ENCODE measurements at places on chromosomes 2 and 18.

GRCh38 chr2:71496156-71496770 lies 42.9 kb downstream of the DYSF start:
- DNase-seq: no peak

- no peak for DNase-seq
Observed at GRCh38 chr18:8020132-8020846, 453.2 kb downstream of the PTPRM start.

DNA sequence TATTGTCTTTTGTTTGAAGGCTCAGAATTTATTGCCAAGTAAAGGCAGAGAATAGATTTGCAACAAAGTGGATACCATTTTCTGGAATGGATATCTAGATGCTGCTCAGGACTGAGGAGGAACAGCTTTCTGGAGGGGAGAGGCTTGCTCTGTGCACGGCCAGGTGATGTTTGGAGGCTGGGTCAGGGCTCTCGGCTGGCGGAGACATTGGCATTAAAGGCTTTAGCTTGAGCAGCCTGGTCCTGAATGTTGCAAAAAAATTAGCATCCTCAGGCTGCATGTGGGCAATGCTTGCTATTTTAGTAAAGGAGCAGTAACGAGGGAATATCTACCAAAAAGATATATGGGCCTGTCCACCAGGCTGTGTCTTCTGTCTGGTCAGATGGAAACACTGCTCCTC lies 20.4 kb downstream of the RNF144A start:
- no peak for DNase-seq

DNA sequence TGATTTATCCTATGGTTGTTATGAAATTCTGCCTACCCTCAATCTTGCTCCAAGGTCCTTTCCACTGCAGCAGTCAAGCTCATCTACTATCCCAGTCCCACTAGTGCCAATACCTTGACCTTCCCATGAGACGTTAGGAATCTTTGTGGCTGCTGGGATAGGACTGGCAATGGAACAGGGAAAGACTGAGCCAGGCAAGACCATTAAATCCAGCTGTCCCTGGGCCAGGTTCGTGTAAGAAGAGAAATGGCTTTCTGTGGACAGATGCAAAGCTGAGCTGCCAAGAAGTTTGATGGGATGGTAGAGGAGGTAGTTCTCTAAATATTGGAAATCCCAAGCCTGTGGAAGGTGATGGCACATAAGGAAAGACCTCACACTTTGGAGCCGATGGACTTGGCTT lies 50.1 kb upstream of the TMEM17 start:
- no peak for DNase-seq

DNA sequence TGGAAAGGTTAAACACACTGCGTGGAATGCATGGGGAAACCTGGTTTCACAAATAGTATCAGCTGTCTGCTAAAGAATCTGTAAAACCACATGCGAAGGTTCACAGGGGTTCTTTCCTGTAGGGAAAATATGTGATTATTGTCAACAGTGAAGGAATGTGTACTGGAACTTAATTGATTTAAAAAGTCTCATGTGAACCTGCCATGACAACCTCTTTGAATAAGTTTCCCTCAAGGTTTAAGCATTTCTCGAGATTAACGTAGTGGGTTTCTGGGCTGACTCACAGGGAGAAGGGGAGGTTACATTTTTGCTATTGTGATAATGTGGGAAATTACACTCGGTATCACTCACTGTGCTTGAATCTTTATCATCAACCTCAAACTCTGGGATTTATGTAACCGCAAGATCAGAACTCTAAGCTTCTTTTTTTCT lies 28.2 kb upstream of the IL1R1 start:
- DNase-seq: no peak

DNA sequence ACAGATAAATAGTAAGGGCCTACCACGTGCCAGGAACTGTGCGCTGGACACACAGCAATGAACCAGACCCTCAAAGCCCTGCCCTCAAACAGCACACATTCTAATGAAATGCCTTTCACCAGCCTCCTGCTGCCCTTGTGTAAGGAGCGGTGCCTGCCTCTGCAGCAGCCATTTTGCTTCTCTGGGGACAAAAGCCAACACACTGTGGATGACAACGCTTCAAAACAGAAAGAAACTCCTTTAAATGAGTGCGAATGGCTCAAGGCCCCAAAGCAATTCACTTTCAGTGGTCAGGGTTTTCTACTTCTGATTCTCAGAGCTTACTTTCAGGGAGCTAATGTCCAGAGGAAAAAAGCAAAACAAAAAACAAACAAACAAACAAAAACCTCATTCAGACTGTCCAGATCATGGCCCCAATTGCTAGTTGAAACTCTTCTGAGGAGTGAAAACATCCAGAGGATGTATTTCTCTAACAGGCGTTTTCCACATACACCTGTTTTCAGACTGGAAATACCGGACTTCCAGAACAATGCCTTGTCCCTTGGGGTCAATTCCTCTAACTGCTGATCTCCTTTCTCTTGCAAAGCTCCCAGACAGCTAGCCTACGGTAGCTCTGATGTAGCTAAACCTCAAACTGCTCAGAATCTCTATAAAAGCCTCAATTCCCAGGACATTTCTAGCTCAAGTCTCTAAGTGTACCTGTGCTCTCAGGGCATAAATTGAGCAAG lies 323.3 kb upstream of the ZNF521 start:
- no peak for DNase-seq

DNA sequence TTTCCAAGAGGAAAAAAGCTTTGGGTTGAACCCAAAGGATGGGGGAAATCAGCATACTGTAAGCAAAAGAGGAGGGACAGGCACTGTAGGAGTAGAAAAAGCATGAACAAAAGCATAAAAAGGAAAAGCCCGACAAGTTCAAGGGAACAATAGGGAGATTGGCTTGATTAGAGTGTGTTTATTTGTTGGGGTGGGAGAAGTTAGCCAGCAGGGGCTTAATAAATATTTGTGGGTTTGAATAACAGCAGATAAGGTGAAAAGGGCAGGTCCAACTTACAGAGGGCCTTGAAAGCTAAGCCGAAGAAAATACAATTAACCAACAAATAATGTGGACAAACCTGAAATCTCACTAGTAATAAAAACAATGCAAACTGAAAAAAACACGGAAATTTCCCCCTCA lies 126.7 kb downstream of the THADA start:
- no peak for DNase-seq

- DNase-seq: no peak
Observed at GRCh38 chr2:36405183-36405582, 49.6 kb downstream of the CRIM1 start.

- DNase-seq: no peak
Observed at GRCh38 chr18:41938445-41938844, 16.6 kb upstream of the PIK3C3 start.

DNA sequence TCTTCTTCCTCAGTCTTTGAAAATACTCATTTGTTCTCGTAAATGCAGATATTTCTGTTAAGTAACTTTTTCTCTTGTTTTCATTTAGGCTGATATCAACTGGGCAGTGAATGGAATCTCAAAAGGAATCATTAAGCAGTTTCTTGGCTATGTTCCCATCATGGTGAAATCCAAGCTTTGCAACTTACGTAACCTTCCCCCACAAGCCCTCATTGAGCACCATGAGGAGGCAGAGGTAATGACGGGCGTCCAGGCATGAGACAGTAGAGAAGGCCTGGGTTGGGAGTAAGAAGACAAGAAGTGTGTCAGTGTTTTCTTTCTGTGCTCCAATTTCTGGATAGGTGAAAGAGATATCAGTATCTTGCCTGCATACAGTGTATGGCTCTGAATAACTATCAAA lies 5.1 kb downstream of the POLR1B start:
- no peak for DNase-seq

DNA sequence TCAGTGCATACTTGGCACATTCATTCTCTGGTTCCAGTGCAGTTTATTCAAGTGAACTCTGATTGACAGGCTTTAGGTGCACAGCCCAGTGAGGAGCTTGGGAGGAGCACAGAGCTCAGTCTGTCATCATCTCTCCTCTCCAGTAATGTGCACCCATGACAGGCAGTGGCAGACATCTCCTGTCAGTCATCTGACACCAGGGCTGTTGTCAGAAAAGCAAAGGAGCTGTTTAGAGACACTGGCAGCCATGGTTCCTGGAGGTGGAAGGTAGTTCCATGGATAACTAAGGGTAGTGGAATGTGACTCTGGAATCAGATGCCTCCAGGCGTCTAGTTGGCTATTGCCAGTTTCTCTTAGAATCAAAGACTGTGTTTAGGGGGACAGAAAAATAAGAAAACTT lies 308.8 kb downstream of the DCDC2C start:
- DNase-seq: no peak

DNA sequence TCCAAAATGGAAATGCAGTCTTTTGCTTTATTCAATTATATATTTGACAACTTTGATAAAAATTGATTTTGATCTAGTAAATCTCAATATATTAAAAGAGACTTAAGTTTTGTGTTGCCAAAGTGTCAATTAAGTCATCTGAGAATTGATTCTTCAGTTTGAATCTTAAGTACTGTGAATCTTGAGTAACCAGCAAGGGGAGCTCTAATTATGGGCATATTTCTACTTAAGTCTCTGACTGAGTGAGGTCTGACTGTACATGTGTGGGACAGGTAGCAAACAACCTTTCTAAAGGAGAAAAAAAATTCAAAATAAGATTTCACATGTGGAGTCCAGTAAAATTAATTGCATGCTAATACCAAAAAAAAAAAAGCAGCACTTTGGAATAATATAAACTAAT lies 503.7 kb upstream of the SLC8A1 start:
- no peak for DNase-seq

- DNase-seq: no peak
Observed at GRCh38 chr18:23703987-23704384, 14.7 kb downstream of the LAMA3 start.

GRCh38 chr2:60413069-60413813 lies 140.2 kb downstream of the BCL11A start:
- DNase-seq: no peak

DNA sequence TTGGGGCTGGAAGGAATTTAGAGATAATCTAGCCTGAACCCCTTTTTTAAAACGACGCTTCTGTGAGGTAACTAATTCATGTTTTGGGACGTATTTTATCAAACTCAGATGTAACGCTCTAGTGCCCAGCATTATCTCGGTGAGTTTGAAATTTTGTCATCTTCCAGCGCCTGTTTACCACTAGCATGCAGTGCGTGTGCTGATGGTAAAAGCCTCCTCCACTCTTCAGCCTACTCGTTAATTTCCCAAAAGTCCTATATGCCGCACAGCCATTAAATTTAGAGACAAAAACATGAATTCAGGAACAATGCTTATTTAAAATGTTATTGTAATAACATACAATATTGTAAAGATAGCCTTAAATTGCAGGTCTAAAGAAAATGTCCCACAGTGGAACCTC lies 2.8 kb downstream of the ZCCHC2 start:
- DNase-seq: no peak

- DNase-seq: no peak
Observed at GRCh38 chr2:64404743-64405142, 49.2 kb upstream of the LGALSL start.

GRCh38 chr2:136351684-136352083 lies 233.7 kb upstream of the CXCR4 start:
- DNase-seq: no peak

GRCh38 chr2:149561309-149561926 lies 26.2 kb downstream of the MMADHC start:
- peak; percentile 61 for DNase-seq

- no peak for DNase-seq
Observed at GRCh38 chr2:18262601-18263000, 297.9 kb downstream of the RDH14 start.

GRCh38 chr2:109254174-109254904 lies 125.3 kb downstream of the SH3RF3 start:
- DNase-seq: no peak

- DNase-seq: no peak
Observed at GRCh38 chr2:220432645-220433044, 805.2 kb downstream of the SLC4A3 start.

GRCh38 chr2:156399950-156400705 lies 36.1 kb upstream of the GPD2 start:
- DNase-seq: peak; percentile 82

- no peak for DNase-seq
Observed at GRCh38 chr2:144460727-144461307, 59.1 kb downstream of the ZEB2 start.

GRCh38 chr2:180495606-180496005 lies 484.8 kb upstream of the UBE2E3 start:
- DNase-seq: no peak

DNA sequence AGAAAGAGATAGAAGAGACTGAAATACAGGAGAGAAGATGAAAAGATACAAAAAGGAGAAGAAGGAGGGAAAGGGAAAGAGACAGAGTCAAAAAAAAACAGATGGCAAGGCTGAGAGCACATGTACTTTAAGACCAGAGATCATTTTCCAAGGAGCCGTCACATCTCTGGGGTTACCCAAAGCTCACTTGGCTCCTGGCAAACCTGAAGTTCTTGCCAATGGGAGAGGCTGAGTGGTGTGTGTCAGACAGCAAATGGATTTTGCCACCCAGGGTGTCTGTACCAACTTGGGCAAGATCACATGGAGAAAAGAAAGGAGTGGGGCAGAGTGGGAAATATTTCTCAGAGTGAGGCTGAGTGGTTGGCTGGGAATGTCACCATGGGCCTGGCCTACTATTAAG lies 219.3 kb upstream of the TNP1 start:
- no peak for DNase-seq

- DNase-seq: no peak
Observed at GRCh38 chr2:208047840-208048239, 22.5 kb upstream of the PLEKHM3 start.

- DNase-seq: no peak
Observed at GRCh38 chr18:48566589-48566988, 27.8 kb downstream of the CTIF start.

GRCh38 chr18:9958861-9959399 lies 45.1 kb downstream of the VAPA start:
- no peak for DNase-seq

GRCh38 chr2:172172513-172173173 lies 69.9 kb upstream of the DLX2 start:
- DNase-seq: peak; percentile 76

- no peak for DNase-seq
Observed at GRCh38 chr2:232674491-232674890, 22.6 kb upstream of the GIGYF2 start.

GRCh38 chr2:209321581-209321980 lies 102.3 kb upstream of the MAP2 start:
- no peak for DNase-seq

DNA sequence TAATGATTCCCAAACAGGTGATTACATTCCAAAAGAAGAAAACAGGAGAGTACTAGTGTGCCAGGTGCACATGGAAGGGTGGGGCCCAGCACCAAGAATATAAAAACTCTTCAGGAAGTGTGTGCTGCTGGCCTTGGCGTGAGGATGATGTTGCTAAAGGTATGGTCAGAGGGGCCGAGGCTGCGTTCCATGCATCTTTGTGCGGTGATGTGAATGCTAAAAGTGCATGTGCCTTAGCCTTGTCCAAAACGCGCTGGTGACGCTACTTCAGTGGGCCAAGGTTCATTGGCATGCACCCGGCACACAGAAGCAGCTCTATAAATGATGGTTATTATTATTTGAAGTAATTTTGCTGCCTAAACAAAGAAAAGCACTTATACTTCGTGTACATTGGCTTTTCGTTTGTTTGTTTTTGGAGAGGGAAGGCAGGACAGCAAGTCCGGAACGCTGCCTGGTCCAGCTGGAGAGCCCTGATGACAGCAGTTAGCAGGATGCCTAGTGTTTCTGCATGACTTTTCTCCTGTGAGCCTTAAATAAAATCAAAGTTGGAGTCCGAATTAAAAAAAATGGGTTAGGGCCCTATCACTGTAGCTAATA lies 2.9 kb downstream of the ALKAL2 start:
- no peak for DNase-seq

GRCh38 chr18:30676053-30676480 lies 366.5 kb downstream of the DSC3 start:
- no peak for DNase-seq

- no peak for DNase-seq
Observed at GRCh38 chr2:211875488-211875887, 663.1 kb downstream of the ERBB4 start.

GRCh38 chr2:66701656-66702055 lies 266.7 kb downstream of the MEIS1 start:
- DNase-seq: no peak

All from NCI-H345 (cell line).